ENCODE measurements at places on chromosomes 5 and 9.
A peak's percentile ranks its signal among the peaks of the same experiment; 100 is the strongest.

- DNase-seq = no peak
Measured at GRCh38 chr9:86792136-86792535, 155.2 kb downstream of the GAS1 start.

DNA sequence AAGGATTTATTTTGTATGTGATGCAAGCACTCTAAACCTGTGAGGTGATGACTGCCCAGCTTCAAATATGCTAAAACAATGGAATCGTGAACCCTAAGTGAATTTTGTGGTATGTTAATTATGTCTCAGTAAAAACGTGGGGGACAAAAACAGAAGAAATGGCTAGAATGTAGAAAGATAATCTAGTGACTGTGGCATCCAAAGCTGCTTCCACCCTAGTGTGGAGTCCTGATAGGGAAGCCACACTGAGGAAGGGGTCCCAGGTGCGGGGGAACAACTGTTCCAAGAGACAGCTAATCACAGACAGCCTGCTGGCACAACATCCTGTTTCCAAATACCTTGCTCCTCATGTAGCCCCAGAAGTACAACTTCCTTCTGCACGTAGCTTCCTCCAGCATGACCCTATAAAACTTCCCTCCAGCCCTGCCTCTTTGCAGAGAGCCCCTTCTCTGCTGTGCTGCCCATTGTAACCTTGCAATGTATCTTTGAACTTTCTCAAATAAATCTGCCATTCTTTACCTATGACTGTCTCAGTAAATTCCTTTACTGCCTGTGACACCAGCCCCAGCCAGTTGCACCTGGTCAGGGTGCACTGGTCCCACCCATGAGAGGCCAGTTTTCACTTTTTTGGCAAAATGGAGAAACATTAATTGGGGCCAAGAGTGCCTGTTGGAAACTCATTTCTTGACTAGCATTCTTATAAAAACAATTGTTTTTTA is 4.9 kb downstream of the GMCL2 start:
- DNase-seq = peak; percentile 55

DNA sequence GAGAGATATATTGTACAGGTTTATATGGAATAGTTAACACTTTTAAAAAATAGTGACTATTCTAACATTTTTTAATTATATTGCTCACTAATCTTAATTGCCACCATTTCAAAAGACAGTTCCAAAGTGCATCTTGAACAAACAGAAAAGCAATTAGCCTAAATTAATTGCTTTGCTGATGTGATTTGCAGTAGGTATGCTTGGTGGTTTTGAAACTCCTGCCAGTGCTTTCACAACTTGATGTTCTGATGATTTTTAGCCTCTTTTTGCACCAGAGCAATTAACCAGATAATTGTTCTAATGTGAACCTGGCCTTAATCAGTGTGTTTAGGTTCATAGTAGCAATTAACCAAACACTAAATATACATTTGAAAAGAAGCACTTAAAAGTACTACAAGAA is 207.6 kb downstream of the FBXL17 start:
- no peak for DNase-seq

GRCh38 chr5:94361161-94361560 is 257.2 kb downstream of the KIAA0825 start:
- DNase-seq = no peak

DNA sequence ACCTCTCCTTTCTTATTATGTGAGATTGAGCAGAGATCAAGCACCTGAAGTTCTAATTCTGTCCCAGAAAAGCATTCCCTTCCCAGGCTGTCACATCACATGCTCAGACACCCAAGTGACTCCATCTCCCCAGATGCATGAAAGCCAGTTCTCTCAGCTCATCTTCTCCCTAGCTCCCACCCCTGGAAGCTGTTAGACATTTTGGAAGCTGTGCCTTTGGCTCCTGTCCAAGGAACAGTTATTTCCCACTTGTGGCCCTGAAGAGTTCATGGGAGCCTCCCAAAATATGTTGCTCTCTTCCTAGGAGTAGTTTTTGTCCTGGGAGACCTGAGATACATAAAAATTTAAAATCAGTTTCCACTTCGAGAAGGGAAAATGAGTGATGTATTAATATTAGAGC is 161.4 kb upstream of the GAS1 start:
- no peak for DNase-seq

Data from MV-4-11 (cell line).